Activated CD4-positive, alpha-beta memory T cell treated with anti-CD3 and anti-CD28 coated beads, Interleukin-2, amount 10 ng/mL, durations not matched to agents 7 days and 5 days (primary cell): ENCODE measurements at places on chromosomes 4 and X. TPM values are rescaled to one million over a fixed set of nuclear protein-coding genes. Genes with fewer than 3 reads are reported as not detected.
A peak's percentile ranks its signal among the peaks of the same experiment; 100 is the strongest.

DNA sequence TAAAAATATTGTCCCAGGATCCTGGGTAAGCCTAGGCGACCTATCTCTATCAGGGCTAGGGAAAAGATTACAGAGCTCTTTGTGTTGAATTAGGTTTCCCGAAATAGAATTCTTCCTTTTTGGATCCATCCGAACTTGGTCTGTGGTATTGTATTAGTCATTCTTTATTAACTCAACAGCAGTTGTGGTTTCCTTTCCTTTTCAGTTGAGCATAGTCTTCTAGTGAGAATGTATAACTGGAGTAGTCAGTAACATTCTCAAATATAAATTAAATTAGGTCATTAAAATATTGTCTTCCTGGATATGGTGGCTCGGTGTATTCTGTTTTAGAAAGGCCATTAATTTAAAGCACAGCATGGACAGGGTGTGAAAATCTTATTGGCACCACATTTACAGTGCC, 520.4 kb downstream of the NLGN4X start:
- no peak overlapping the region for H3K27ac ChIP-seq
- no peak for DNase-seq
- H3K4me3 ChIP-seq, result no peak overlapping the region
- H3K4me1 ChIP-seq, result no peaks in the 10 kb centered on the region
- H3K36me3 ChIP-seq, result no peaks in the 10 kb centered on the region

DNA sequence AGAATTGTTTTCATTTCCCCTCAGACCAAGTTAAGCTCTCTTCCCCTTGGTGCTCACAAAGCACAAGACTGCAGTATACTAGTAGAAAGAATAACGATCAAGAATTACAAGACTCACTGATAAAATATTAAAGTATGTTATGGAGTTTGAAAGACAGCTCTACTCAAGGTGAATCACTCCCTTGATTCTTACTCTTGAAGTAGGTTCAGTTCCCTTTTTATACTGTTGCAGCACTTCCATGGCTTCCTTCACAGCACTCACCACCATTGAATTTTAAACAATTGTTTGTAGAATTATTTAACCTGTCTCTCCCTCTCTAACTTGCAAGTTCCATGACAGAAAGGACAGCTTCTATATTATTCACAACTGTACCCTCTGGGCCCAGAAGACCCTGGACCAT, 42.2 kb downstream of the CASK start:
- no peaks in the 10 kb centered on the region for H3K27me3 ChIP-seq
- DNase-seq, result no peak
- no peak overlapping the region for H3K4me3 ChIP-seq
- no peaks in the 10 kb centered on the region for H3K36me3 ChIP-seq
- no peak overlapping the region for H3K27ac ChIP-seq

NEIL3 gene
- total RNA-seq, result 29.3 TPM

ADGRL3 gene
- not detected for total RNA-seq

GRCh38 chrX:39577985-39578869, 519.5 kb downstream of the BCOR start:
- no peaks in the 10 kb centered on the region for H3K36me3 ChIP-seq
- peak overlapping the region; percentile 72 for H3K27ac ChIP-seq
- peak; percentile 54 for DNase-seq

DNA sequence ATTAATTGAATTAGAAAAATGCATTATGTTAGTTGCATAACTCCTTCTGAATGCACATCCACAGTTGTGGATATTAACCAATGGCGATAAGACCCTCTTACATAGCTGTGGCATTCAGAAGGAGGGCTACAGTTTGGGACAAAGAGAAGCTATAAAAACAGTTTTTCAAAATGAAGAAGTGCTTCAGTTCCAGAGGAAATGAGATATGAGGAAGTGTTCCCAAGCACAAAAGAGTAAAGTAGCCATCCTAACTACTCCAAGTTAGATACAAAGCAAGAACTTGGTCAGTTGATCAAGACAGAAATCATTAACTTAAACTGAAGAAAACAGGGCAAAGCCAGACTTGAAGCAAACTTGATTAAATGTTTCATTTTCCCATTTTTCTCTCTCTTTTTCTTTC, 17.2 kb upstream of the ADGRL3 start:
- H3K4me1 ChIP-seq, result no peaks in the 10 kb centered on the region
- no peak overlapping the region for H3K4me3 ChIP-seq
- no peak for DNase-seq
- H3K27ac ChIP-seq, result no peak overlapping the region
- H3K27me3 ChIP-seq, result no peaks in the 10 kb centered on the region

DNA sequence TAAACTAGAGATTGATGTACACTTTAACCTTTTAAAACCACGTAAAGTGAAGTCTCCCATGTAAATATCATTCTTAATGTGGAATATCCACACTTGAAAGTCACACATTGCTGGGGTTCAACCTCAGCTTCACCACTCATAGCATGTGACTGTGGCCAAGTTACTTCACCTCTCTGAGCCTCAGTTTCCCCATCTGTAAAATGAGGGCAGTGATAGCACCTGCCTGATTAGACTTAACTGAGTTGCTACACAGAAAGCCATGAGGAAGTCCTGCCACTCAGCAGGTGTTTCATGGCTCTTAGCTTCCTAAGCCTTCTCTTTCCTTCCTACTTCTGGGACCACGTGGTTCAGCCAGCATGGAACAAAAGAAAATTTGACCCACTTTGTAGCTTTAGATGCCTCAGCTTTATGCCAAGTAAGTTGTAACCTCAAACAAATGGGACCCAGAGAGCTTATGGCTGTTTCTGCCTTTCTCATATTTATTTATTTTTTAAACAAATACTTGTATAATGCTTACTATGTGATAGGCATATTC, 277.3 kb upstream of the KLF3 start:
- H3K4me3 ChIP-seq, result no peak overlapping the region
- no peak overlapping the region for H3K27ac ChIP-seq
- no peaks in the 10 kb centered on the region for H3K4me1 ChIP-seq
- DNase-seq, result no peak

- no peaks in the 10 kb centered on the region for H3K36me3 ChIP-seq
- no peak overlapping the region for H3K27ac ChIP-seq
- no peak overlapping the region for H3K4me3 ChIP-seq
- peaks cover 43% of the 10 kb centered on the region for H3K27me3 ChIP-seq
- peaks cover 3% of the 10 kb centered on the region for H3K4me1 ChIP-seq
Observed at GRCh38 chrX:10160211-10160610, 3.4 kb downstream of the CLCN4 start.

REPS2 gene
- 0.10 TPM for total RNA-seq
